ENCODE measurements at places on chromosomes 3 and 15. TPM values are rescaled to one million over a fixed set of nuclear protein-coding genes. Genes with fewer than 3 reads are reported as not detected.

DNA sequence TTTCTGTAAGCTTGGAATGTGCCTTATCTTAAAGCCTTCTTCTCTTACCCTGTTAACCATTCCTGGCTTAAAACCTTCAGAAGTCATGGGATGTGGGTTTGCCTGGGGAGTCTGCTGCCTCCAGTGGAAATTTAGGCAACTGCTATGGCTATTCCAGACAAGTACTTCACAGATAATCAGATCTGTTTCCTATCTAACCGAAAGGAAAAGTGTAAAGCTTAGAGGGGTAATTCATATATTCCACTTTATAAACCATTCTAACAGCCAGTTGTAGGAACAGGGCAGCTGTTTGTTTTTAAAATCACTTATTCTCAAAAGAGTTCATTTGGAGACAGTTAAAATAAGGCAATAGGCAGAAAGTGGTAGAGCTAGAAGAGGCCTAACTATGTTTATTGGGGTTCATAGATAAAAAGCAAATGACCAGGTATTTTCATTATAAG lies 219.9 kb downstream of the TCF12 start:
- H3K27me3 ChIP-seq = no peaks in the 10 kb centered on the region
- H3K36me3 ChIP-seq = no peaks in the 10 kb centered on the region
- H3K27ac ChIP-seq = no peak overlapping the region
- H3K4me3 ChIP-seq = no peak overlapping the region

Gene RARRES1
- total RNA-seq = 1.8 TPM

DNA sequence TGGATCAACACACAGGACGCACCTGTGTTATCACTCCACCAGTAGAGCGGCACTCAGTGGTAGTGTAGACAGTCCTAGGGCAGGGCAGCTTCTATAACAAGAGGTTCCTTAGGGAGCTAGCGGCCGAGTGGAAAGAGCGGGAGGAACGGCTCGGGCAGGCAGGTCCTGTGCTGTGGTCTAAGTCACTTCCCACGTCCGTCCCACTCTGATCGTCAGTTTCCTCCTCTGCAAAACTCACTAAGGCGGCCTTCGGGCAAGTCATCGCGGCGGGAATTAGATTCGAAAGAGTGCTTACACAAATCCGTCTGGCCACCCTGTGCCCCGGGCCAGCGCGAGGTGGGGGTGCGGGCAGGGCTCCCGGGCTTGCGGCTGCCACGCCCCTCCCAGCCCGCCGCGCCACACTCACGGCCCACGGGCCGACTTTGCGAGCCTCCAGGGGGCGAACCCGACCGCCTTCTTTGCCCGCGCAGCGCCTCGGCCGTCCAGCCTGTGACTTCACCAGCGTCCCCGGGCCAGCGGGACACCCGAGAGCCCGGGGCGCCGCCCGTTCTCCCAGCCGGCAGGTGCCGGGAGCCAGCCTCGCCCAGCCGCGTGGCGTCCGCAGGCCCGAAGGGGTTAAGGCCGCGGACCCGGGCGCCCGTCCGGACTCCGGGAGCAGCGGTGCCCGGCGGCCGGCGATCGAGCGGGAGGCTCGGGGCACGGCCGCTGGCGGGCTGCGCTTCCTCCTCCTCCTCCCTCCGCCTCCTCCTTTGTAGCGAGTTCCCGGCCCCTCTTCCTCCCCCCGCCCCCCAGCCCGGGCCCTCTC lies 416 bp upstream of the CORO2B start:
- H3K4me3 ChIP-seq = peak overlapping the region; percentile 35
- peaks cover 9% of the 10 kb centered on the region for H3K4me1 ChIP-seq
- no peaks in the 10 kb centered on the region for H3K36me3 ChIP-seq
- peaks cover 28% of the 10 kb centered on the region for H3K27me3 ChIP-seq

GRCh38 chr15:40823572-40824343 lies 4.8 kb downstream of the PPP1R14D start:
- H3K4me1 ChIP-seq = no peaks in the 10 kb centered on the region
- no peak for DNase-seq
- H3K4me3 ChIP-seq = no peak overlapping the region
- no peak overlapping the region for H3K27ac ChIP-seq

All from endothelial cell of umbilical vein (primary cell).